ENCODE measurements at places on chromosomes 5 and 9.

GRCh38 chr9:96020792-96021550 lies 145.5 kb downstream of the ERCC6L2 start:
- DNase-seq = no peak

GRCh38 chr5:35066260-35066795 lies 18.6 kb upstream of the AGXT2 start:
- no peak for DNase-seq

DNA sequence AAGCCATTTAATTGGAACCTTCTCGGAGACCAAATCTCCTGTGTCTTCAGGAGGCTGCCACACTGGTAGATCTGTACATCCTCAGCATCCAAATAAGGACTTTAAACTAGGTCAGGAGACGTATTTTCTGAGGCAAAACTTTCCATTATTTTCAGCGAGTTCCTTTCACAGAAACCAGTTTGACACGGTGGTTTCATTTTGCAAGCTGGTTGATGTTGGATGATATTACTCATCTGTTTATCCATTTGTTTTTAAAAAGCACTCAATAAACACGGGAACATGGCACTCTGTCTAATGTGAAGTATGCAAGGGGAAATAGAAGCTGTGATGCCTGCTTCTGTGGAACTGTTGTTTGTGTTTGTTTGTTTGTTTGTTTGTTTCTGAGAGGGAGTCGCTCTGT lies 199.6 kb downstream of the ERCC6L2 start:
- DNase-seq = no peak

- no peak for DNase-seq
Measured at GRCh38 chr5:175859916-175860315, 11.5 kb upstream of the CPLX2 start.

DNA sequence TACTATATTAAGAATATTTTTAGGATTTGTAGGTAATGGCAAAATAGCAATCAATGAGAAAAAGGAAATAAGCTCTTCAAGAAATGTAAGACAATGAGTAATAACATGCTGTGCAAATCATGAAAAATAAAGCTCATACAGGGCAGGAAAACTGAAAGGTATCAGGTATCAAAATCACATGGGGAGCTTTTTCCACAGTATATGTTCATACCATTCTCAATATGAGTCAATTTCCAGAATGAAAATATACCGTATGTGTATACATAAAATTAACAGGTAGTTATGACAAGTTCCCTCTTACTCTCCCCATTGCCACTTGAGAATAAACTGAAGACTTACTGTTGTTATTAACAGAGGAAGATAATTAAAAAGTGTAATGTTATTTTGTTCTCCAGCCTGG lies 35.9 kb downstream of the EFCAB9 start:
- DNase-seq = no peak

DNA sequence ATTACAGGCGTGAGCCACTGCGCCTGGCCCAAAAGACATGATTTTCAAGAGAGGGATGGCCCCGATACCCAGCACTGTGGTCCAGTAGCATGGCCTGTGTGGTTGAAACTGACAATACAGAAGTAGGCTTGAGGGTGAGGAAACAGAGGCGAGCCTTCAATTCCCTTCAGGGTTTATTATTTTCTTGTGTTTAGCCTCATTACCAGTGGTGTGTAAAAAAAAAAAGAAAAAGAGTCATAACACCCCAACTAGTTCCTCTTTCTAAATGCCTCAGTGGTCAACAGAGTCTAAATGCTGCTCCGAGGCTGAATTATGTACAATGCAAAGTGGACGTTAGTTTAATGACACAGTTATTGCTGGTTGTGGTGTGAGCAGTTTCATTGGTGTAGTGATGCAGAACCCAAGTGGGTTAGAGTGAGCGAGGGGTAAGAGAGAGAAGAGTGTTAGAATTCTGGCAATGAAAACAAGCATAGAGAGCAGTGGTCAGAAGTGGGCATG lies 58.8 kb downstream of the SNX30 start:
- DNase-seq = no peak

- DNase-seq = no peak
Measured at GRCh38 chr5:54738118-54738972, 220.8 kb downstream of the SNX18 start.
